ENCODE measurements at places on chromosomes 12 and 14. TPM values are rescaled to one million over a fixed set of nuclear protein-coding genes. Genes with fewer than 3 reads are reported as not detected.

PLEKHG7 gene
- not detected for total RNA-seq

TAS2R46 gene
- 0.78 TPM for total RNA-seq

LMO3 gene
- 0.38 TPM for total RNA-seq

MMP14 gene
- 26.1 TPM for total RNA-seq

OR10G3 gene
- not detected for total RNA-seq
